Fibroblast of lung (primary cell): ENCODE measurements at places on chromosomes 13 and 19.

- H3K27ac ChIP-seq, result no peak overlapping the region
- no peak for DNase-seq
- no peak overlapping the region for H3K4me3 ChIP-seq
- peaks cover 11% of the 10 kb centered on the region for H3K36me3 ChIP-seq
These were observed 7.5 kb upstream of the PIK3R2 start for GRCh38 chr19:18145391-18145999.

DNA sequence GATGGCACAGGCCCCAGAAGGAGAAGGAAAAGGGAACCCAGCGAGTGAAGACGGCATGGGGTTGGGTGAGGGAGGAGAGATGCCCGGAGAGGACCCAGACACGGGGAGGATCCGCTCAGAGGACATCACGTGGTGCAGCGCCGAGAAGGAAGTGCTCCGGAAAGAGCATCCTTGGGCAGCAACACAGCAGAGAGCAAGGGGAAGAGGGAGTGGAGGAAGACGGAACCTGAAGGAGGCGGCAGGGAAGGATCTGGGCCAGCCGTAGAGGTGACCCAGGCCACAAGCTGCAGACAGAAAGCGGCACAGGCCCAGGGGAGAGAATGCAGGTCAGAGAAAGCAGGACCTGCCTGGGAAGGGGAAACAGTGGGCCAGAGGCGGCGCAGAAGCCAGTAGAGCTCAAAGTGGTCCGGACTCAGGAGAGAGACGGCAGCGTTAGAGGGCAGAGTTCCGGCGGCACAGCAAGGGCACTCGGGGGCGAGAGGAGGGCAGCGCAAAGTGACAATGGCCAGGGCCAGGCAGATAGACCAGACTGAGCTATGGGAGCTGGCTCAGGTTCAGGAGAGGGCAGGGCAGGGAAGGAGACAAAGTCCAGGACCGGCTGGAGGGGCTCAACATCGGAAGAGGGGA, 1.1 kb downstream of the PPP1R12C start:
- DNase-seq, result peak; percentile 60
- no peaks in the 10 kb centered on the region for H3K27me3 ChIP-seq
- H3K36me3 ChIP-seq, result peaks cover 4% of the 10 kb centered on the region
- H3K4me3 ChIP-seq, result peak overlapping the region; percentile 82
- peaks cover 19% of the 10 kb centered on the region for H3K4me1 ChIP-seq

GRCh38 chr19:45960595-45961235, 12.9 kb downstream of the NOVA2 start:
- no peak overlapping the region for H3K27ac ChIP-seq
- no peak overlapping the region for H3K4me3 ChIP-seq
- peaks cover 20% of the 10 kb centered on the region for H3K27me3 ChIP-seq
- no peaks in the 10 kb centered on the region for H3K4me1 ChIP-seq
- H3K36me3 ChIP-seq, result no peaks in the 10 kb centered on the region

DNA sequence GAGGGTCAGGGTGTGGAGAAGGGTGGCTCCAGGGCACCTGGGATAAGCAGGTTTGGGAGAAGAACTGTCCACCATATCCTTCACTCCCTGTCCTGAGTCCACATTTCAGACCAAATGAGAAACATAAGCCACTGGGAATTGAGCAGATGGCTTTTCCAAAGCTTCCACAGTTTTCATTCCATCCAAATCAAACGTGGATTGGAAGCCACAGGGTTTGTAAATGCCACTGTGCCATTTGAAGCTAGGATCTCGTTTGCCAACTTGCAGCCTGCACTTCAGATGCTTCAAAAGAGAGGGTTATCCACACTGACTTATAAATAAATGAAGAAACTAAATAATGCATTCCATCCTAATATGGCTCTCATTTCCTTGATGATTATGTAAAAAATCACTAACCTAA, 81.5 kb downstream of the UQCRFS1 start:
- H3K27ac ChIP-seq, result no peak overlapping the region
- no peak overlapping the region for H3K4me3 ChIP-seq
- H3K27me3 ChIP-seq, result no peaks in the 10 kb centered on the region
- H3K36me3 ChIP-seq, result no peaks in the 10 kb centered on the region
- H3K4me1 ChIP-seq, result no peaks in the 10 kb centered on the region

DNA sequence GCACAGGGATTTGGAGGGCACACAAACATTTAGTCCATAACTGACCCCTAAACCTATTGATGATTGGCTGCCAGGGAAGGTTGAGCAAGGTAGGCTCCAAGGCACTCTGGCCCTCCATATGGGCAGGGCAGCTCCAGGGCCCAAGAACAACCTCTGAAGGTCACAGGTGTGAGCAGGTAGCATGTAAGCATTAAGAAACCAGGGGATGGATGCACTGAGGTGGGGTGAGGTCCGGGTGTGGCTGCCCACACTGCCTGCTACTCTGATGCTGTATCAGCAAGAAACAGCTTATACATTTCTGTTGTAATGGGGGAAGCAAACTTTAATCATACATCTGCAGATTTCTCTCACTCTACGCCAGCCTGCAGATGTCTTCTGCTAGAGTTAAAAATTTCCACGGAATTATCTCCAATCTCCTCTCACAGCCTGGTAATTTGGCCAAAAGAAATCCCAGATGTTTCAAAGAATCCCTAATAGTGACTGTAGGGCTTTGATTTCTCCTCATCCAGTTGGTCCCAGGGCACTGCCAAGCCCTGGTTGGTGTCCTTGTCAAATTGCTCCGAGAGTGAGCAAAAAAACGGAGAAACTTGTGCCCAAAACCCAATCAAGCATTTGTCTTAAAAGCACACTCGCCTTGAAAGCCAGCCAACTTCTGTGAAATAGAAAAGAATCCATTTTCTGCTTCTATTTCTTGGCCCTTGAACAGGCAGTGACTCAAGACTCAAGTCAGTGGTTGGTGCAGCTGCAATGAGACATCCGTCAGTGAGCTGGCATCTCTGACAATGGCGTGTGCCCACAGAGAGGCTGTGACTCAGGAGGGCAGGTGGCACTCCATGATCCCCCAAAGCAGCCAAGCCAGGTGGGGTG, 72.5 kb upstream of the MRI1 start:
- H3K4me1 ChIP-seq, result no peaks in the 10 kb centered on the region
- no peaks in the 10 kb centered on the region for H3K36me3 ChIP-seq
- H3K27me3 ChIP-seq, result peaks cover 3% of the 10 kb centered on the region
- peak; percentile 84 for DNase-seq
- H3K4me3 ChIP-seq, result no peak overlapping the region
